Coronary artery (tissue), 2 donors: ENCODE measurements at places on chromosomes 6 and 20.

- DNase-seq: no peak
Observed at GRCh38 chr20:17562804-17563305, 7.0 kb upstream of the DSTN start.

DNA sequence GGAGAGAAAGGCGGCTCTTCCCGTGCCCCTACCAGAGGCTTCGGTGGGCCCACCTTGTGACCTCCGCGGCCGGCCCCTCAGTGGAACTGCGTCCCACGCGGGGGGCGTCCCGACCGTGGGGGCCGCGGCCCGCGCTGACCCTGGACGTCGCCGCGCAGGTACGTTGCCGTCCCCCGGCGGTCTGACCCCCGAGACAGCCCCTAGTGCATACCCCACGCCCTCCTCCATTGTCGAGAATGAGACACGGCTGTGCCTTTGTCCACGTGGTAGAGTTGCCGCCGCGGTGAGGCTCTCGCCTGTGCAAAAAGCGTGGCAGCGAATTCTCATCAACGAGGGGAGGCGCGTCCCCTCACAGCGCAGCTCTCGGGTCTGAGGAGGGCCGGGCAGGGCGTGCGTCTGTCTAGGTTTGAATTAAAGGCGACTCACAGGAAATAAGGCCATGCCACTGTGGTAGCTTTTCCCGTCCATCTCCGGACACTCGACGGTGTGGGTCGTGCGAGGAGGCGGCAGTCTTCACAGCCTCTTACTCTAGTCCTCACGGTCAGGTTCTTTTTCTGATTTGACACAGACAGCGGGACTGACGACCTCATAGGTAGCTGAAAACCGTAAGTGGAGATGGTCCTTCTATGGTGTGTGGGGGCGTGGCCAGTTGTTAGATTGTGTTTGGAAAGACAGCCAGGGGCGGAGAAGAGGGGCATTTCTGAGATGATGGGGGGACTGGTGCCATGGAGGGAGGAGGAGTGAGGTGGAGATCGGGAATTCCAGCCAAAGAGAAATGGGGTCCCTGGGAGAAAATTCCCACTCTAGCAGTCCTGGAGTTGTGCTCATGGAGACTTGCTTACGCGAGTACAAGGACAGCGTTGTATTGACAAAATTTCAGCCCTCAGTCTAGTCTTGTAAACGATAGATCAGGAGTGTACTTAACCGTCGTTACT is 580 bp downstream of the NXT1 start:
- DNase-seq: peak; percentile 82

DNA sequence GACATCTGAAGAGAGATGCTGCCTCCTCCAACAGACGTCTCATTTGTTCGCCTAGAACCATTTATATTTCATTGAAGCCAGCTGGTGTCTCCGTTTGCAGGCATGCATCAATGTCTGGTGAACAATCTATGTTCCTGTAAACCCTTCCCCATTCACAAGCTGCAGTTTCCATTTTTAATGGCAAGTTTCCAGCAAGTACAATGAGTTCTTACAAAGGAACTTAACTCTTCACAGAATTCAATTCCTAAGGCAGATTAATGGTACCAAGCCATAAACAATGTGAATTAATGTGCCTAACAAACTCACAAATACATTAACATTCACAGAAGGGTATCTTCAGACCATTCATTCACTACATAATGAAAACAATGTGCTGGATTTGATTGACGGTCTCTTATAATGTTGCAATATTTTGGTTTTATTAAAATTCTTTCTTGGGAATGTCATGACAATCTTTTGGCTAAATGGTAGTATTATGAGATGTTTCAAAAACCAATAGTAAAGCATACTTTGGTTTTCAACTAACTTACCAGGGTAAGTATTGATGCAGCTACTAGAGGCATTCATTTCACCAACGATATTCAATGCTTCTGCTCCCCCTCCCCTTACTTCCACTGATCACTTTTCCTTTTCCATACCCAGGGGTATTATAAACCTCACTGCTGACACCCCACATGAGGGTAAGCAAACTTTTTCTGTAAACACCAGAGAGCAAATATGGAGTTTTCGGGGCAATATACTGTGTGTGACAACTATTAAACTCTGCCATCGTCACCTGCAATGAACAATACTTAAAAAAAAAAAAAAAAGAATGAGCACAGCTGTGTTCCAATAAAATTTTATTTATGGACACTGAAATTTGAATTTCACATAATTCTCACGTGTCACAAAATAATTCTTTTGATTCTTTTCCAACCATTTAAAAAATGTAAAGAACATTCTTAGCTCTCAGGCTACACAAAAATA is 4.2 kb downstream of the AKIRIN2 start:
- DNase-seq: no peak

DNA sequence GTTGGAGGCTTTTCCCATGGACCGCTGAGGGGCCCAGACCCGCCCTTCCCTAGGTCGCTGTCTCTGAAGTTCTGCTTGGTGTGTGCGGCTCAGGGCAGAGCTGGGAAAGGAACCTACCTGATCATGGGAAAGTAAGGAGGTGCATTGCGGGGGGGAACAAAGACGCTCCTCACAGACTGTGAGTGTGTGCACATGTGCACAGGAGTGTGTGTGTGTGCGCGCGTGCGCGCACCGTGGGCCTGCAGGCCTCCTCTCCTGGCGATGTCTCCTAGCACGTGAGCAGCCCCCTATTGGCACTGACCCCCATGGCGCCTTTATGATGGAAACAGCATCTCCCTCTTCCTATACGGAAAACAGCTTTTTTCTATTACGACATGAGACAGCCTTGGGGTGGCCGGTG is 224.1 kb downstream of the TAF4 start:
- no peak for DNase-seq

DNA sequence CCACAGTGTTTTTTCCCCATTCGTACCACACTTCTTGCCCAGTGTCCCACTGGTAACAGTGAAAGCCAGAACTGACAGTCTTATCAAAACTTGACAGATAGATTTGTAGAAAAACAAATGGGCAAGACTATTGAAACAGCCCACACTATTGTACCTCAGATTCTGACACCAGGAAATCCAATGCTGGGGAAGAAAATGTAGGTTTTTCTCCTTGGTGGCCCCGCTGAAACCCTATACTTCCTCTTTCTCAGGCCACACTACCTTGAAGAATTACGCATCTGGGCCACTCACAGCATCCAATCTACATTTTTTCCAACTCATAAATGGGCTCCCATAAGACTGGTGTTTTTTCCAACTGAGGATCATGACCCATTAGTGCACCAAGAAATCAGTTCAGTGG is 90.9 kb upstream of the HDDC2 start:
- DNase-seq: no peak

GRCh38 chr6:44725070-44725469 is 337.6 kb downstream of the CDC5L start:
- DNase-seq: peak; percentile 54

DNA sequence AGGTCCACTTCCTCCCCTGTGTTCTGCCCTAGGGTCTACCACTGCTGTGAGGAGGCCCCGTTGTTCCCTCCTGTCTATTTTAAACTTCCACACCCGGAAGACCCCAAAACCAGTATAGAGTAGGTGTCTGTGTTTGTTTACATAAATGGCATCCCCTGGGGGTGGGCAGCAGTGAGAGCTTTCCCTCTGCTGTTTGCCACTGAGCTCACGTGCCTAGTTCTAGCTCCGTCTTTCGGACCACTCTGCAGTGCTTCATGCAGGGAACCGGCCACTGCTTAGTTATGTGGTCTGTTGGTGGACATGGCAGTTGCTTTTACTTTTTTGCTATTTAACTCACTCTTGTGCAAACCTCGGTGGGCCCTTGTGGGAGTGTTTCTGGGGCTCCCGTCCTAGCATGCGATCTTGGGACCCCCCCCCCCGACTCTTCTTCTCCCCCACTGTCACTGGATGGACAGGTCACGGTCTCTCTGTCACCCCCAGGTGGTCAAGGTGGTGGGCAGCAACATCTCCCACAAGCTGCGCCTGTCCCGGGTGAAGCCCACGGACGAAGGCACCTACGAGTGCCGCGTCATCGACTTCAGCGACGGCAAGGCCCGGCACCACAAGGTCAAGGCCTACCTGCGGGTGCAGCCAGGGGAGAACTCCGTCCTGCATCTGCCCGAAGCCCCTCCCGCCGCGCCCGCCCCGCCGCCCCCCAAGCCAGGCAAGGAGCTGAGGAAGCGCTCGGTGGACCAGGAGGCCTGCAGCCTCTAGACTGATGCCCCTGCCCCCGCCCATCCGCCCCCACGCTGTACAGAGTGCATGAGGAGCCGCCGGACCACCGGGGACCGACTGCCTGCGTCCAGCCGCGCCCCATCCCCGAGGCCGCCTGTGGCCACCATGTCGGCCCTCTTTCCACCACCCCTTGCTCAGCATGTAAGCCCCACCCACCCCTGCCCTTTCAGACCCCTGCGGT is 40.9 kb downstream of the VSTM2L start:
- DNase-seq: no peak

GRCh38 chr6:4510906-4511640 is 265.1 kb upstream of the CDYL start:
- DNase-seq: no peak

GRCh38 chr6:151149793-151150192 is 90.0 kb upstream of the AKAP12 start:
- no peak for DNase-seq

DNA sequence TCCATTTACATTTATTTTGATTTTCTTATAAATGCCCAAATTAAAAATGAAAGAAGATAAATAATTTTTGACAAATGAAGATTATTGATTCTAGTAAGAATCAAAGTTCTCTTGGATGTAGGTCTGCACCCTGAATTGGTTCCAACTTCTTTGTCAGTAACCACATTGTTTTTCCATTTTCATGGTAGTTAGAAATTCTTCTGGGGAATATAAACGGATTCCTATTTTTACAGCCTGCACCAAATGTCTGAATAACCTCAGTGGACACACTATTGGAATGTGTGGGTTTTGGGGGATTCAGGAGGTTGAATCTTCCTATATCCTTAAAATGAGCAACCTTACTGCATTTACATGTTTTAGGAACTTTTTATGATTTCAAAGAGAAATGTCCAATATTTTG is 1085.3 kb upstream of the MAP3K7 start:
- DNase-seq: no peak

- no peak for DNase-seq
Observed at GRCh38 chr20:55667955-55668354, 337.4 kb downstream of the CBLN4 start.

DNA sequence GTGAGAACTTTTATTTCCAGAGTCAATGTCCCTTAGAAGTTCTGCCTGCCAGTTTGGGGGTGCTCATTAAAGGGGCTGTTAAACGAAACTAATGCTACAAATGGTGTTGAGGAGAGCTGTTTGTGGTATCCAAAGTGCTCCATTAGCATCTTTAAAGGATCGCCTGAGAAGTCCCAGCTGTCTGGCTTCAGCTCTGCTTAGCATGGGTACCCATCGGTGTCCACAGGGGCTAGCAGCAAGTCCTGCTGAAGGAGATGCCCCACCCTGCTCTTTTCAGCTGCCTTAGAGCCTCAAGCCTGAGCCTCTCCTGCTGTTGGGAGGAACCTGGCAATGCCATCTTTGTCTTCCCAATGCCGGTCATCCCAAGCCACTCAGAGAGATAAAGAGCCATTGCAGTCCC is 111.1 kb downstream of the FOXO3 start:
- DNase-seq: no peak

DNA sequence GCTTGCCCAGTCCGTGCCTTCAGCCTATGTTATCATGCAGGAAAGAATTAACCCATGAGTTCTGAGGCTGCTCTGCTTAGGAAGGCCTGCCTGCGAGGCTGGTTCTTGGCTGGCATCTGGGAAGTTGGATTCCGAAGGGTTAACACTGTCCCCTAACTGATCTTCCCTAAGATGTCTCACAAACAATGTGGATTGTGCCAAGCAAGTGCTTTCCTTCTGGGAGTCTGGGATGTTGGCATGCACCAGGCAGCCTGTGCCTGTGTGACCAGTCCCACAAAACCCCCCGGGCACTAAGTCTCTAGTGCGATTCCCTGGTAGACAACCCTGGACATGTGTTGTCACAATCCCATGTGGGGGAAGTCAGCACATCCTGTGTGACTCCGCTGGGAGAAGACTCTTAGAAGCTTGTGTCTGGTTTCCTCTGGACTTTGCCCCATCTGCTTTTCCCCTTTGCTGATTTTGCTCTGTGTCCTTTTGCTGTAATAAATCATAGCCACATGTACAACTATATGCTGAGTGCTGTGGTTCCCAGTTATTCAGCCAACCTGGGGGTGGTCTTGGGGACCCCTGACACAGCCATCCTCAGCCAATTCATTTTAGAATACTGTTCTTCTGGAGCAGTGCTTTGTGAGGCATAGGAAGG is 83.8 kb downstream of the SLC22A23 start:
- DNase-seq: no peak

DNA sequence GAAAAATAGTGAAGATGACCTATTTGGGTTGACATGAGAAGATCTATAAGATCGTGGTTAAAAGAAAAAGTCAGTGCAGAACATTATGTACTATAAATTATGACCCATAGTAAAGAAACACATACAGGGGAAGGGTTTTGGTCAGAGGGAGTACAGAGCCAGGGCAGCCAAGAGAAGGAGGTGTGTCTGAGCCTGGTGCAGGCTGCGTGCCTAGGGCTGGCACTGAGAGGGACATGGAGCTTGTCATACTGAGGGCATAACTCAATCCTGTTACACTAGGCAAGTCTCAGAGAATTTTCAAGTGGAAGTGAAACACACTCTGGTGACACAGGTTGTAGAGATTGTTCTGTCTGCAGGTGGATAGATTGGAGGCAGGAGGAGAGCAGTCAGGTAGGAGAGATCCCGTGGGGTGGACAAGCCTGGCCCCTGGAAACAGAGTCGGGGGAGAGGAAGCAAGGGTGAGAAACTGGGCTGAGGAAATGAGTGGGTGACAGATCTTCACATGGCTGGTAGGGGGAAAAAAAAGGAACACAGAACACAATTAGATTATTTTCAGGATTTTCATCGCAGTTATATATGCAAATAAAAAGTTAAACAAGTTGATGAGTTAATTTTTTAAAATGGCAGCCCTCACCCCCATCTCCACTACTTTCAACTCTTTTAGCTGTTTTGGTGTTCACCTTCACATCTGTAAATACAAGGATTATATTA is 18.5 kb upstream of the RNF39 start:
- DNase-seq: no peak
